Stimulated activated CD8-positive, alpha-beta memory T cell treated with anti-CD3 and anti-CD28 coated beads, Interleukin-7, amount 100 ng/mL, for 1 hour (primary cell): ENCODE measurements at places on chromosomes 3 and 15.

DNA sequence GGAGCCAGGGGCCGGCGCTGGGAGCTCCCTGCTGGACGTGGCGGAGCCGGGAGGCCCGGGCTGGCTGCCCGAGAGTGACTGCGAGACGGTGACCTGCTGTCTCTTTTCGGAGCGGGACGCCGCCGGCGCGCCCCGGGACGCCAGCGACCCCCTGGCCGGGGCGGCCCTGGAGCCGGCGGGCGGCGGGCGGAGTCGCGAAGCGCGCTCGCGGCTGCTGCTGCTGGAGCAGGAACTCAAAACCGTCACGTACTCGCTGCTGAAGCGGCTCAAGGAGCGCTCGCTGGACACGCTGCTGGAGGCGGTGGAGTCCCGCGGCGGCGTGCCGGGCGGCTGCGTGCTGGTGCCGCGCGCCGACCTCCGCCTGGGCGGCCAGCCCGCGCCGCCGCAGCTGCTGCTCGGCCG lies 1.5 kb downstream of the SMAD6 start:
- DNase-seq = no peak

GRCh38 chr15:48001393-48002039 lies 119.3 kb upstream of the SLC24A5 start:
- DNase-seq = no peak

- DNase-seq = no peak
Observed at GRCh38 chr15:91465696-91466095, 365.6 kb downstream of the SV2B start.

GRCh38 chr3:61626484-61626883 lies 65.1 kb downstream of the PTPRG start:
- no peak for DNase-seq

- no peak for DNase-seq
Observed at GRCh38 chr3:45498532-45498931, 96.0 kb upstream of the LIMD1 start.

DNA sequence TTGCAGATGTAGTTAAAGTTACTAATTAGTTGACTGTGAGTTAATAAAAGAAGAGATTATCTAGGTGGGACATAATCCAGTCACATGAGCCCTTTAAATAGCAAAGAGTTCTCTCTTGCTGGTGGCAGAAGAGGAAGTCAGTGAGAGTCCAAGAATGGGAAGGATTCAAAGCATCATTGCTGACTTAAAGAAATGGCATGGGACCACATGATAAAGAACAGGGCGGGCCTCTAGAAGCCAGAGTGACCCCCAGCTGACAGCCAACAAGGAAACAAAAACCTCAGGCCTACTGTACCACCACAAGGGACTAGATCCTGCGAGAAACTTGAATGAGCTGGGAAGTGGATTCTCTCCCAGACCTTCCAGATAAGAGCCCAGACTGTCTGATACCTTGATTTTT lies 447.2 kb upstream of the CCDC54 start:
- no peak for DNase-seq

DNA sequence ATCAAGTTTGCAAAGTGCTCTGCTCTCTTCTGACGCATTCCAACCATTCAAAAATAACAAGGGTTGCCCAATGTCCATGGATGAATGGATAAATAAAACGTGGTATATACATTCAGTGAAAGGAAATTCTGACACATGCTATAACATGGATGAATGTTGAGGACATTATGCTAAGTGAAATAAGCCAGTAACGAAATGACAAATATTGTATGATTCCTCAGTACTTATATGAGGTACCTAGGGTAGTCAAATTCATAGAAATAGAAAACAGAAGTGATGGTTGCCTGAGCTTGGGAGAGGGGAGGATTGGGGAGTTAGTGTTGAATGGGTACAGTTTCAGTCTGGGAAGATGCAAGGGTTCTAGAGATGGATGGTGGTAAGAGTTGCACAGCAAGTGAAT lies 33.9 kb downstream of the SH3BP5 start:
- no peak for DNase-seq

DNA sequence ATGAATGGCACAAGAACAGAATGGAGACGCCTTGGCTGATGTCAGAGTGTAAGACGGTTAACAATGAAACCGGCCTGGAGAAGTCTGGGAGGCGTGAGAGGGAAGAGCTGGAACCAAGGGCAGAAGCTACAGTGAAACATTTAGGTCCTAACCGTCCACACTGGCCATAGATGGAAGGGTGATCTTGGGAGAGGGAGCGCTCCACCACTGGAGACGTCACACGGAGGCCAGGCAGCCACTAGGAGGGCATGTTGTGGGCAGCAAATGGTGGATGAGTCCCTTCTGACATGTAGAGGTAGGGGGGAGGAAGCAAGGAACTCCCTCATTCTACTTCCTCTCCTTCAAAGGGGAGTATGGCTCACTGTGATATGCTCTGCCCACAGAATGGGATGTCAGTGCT lies 23.8 kb downstream of the FEM1B start:
- no peak for DNase-seq

- no peak for DNase-seq
Observed at GRCh38 chr3:115090712-115091111, 56.4 kb downstream of the ZBTB20 start.

DNA sequence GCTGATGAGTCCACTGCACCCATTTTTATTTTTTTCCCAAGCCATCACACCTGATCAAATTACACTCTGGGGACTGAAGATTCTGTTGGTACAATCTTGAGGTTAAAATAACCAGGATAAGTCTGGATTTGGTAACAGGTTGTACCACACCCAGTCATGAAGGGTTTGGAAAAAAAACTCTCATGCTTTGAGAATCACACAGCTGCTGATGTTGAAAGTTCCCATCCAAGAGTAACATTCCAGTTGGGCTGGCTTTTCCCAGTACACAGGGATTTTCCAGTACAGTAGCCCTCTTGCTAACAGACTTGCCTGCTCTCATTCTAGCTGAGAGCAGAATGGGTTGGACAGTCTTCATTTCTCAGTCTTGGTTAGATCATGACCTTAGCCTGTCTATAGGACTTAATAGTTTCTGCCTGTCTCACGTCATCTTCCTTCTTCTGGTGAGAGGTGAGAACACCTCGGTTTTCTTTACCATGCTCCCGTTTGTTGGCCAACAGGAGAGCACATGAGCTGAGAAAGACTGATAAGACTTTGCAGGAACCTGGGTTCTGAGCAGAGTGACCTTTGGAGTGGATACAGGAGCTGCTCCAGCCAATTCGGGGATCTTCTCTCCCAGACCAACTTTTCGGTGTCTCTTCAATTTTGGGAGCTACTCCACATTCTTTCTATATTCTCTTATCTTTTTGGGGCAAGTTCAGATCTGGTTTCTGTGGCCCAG lies 300.1 kb upstream of the LYSMD4 start:
- DNase-seq = no peak

- no peak for DNase-seq
Observed at GRCh38 chr3:112956351-112956750, 18.6 kb downstream of the CD200R1 start.

- no peak for DNase-seq
Observed at GRCh38 chr15:83971992-83972391, 263.6 kb upstream of the GOLGA6L4 start.
